ENCODE measurements at places on chromosomes 6 and 20. TPM values are rescaled to one million over a fixed set of nuclear protein-coding genes. Genes with fewer than 3 reads are reported as not detected.

Gene HLA-DQB2
- total RNA-seq: 13.6 TPM

Gene MUCL3
- total RNA-seq: 0.18 TPM

DNA sequence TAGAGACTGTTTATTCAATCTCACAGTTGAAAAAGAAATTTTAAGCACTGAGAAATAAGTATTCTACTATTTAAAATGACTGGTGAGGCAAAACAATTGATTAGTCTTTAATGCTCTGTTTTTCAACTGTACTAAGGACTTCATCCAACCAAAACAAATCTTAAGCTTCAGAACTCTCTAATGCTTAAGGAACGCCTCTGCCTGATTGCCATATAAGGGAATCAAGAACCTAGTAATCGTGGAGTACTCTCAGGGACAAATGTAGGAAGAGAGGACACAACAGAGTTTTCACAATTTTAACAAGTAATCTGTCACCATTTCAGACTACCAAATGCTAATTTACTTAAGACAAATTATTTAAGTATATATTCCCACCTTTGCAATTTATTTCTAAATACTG is 16.1 kb downstream of the FBXO30 start:
- DNase-seq: no peak

DNA sequence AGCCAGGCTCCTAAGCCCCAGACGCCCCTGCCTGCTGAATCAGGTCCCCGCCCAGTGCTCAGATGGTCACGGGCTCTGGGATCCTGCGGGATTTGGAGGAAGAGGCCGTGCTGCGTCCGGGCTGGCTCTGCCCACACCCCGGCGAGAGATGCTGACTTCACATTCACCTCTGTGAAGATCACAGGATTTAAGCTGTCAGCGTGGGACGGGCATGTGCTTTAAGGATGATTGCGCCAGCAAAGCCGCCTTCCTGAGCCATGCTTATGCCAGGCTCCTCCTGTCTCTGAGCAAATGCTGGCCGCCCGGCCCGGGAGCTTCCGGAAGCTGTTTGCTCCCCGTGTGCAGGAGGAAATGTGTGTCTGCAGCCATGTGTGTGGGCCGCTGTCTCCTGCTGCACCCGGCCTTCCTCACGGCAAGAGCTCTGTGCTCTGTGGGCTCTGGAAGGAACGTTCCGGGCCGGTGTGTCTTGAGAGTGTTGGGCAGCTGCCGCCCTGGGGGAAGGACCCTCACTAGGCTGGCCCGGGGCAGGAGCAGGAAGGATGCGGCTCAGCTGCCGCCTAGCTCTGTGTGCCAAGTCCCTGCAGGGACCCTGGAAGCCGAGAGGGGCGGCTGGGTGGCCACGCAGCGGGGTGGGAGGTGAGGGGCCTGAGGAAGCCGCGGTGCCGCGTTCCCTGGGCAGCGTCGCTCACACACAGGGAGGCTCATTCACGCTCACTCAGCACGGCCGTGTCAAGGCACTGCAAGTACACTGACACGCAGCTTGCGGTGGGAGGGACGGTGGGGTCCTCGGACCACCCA is 19.0 kb upstream of the BHLHE23 start:
- no peak for DNase-seq

- no peak for DNase-seq
Measured at GRCh38 chr6:100378576-100378975, 86.1 kb downstream of the SIM1 start.

DNA sequence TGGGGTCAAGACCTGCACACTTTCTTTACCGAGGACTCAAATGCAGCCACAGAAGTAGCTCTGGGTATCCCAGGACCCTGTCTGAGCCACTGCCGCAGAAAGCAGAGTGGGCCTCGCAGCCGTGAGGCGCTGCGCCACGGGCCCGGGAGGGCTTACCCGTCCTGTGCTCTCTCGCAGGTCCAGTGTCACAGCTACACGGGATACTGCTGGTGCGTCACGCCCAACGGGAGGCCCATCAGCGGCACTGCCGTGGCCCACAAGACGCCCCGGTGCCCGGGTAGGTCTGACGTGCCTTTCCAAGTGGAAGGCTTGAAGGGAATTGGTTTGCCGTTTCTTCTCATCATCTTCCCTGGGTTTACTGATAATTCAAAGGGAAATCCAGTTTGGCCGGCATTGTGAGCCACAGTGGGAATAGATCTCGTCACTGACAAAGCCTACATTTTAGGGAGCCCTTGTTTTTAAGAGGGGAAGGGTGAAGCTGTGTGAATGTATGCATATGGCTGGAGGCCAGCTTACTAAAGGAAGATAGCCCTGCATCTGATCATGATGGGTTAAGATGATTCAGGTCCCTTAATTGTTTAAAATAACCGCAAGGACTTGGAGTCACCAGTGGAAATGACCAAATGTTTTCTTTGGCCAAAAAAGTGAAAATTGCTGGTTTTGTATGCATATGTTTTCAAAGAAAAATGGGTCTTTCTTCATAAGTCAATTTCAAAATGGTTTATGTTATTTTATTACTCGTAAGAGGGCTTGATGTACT is 86.6 kb downstream of the SMOC2 start:
- DNase-seq: no peak

DNA sequence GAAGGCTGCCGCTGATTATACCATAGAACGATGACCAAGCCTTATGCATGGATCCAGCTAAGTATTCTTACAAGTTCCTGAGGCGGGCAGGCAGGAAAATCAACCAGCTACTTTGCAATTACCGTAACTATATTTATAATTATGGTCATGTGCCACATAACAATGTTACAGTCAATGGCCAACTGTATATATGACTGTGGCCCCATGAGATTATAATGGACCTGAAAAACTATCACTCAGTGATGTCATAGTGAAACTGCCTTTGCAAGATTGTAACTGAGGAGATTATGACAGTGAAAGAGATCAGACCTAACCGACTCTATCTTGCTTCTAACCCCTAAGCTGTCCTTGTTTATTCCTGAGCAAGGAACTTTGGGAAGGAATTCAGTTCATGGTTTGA is 33.1 kb upstream of the FAM135A start:
- no peak for DNase-seq

- DNase-seq: no peak
Measured at GRCh38 chr6:130162421-130162820, 60.3 kb downstream of the SAMD3 start.

- DNase-seq: no peak
Measured at GRCh38 chr6:62623846-62624532, 338.0 kb upstream of the KHDRBS2 start.

DNA sequence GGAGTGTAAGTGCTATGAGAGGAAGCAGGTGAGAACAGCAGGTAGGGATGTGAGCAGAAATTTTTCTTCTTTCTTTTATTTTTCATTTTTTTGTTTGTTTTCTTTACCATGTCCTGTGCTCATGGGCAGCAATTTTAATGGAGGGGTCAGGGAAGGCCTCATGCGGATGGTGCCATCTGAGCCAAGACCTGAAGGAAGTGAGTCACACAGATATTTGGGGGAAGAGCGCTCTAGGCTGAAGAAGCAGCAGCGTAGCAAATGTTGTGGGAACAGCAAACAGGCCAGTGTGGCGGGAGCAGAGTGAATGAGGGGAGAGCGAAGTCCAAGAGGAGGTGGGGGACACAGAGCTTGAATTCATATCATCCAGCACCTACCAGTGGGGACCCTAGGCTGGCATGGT is 12.7 kb downstream of the SPDEF start:
- no peak for DNase-seq
